Activated T-helper 9 cell treated with anti-CD3 and anti-CD28 coated beads, Interleukin-2, amount 50 U/mL, for 16 hours (primary cell): ENCODE measurements at places on chromosomes 2 and 18.

- no peak for DNase-seq
These were observed 15.5 kb downstream of the HDLBP start for GRCh38 chr2:241300000-241300399.

DNA sequence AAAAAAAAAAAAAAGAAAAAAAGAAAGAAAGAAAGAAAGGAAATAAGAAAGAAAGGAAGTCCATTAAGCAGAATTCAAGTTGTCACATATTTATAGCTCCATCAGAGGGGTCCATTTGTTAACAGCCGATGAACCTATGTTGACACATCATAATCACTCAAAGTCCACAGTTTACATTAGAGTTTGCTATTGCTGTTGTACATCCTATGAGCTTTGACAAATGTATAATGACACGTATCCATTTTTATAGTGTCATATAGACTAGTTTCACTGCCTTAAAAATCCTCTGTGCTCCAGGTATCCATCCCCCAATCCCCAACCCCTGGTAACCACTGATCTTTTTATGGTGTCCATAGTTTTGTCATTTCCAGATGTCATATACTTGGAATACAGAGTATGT is 335.2 kb downstream of the RND3 start:
- no peak for DNase-seq

DNA sequence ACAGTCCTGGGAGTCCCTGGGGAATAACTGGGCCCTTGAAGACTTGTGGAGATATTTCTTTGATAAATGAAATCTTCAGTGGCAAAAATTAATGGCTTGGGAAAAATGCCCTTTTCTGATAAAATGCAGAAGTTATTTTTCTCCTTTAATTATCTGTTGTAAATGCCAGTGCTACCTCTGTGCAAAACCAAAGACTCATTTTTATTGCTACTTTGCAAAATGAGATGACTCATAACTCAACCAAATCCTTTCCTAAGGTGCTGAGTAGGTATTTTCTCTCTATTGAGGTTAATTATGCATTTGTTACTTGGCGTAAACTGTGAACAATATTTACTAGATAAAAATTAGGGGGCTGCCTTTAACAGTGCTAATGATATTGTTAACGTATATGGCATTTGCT is 163.9 kb downstream of the DOK6 start:
- no peak for DNase-seq

DNA sequence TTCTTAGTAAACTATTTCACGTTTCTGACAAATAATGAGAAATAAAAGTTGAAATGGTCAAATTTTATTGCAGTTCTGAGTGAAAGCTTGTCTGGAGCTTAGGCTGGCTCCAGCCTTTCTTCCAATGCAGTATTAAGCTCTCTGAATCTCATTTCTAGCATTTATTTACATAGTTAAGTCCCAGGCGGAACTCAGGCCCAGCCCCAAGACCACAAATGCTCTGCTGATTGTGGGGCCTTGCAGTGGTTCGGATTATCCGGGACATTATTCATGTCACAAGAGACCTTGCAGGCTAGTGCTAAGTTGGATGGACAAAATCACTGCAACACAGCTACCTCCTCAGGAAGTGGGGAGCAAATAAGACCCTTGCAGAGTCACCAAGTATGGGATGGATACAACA is 2009.3 kb upstream of the CELF4 start:
- no peak for DNase-seq

DNA sequence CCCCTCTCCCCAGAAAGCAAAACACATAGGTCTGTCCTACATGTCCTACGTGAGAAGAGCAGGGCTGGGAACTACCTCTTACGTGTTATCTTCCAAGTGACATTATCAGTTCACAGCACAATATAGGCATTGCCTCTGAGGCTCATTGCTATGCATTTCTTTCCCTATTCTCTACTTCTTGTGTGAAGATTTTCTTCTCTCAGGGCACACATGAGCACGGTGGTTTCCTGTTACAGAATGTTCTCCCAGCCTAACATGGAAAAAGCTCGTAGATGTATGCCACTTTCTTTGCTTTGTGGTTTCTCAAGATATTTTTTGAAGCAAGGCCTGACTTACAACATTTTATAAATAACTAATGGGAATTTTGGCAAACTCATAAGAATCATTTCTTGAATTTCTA is 19.4 kb upstream of the DSC3 start:
- DNase-seq, result no peak

DNA sequence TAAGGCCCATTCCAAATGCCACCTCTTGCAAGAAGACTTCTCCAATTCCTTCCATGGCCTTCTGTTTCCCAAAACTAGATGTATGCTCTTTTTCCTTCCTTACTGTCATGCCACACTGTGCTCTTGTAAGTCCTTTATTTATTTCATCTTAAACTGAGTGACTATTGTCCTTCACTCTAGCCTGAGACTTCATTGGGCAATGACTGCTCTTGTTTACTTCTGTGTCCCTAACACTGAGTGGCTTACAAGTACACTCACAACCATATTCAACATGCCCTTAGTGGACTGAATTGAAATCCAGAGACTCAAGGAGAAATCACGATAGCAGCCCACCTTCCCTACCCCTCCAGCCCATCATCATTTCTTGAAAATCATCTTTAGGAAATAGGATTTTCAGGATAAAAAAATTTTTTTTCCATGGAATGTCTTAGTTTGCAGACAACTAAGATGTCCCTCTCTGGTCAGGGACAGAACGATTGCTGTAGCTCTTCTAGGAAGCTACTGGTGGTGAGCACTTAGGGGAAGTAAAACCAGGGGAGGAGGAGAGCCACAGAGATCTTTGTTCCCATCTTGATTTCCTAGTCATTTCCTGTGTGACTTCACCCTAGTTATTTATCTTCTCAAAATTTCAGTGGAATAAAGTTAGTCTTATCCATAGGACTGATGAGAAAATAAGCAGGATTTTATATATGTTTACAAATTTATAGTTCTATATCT is 80.7 kb downstream of the CYRIA start:
- DNase-seq, result no peak

DNA sequence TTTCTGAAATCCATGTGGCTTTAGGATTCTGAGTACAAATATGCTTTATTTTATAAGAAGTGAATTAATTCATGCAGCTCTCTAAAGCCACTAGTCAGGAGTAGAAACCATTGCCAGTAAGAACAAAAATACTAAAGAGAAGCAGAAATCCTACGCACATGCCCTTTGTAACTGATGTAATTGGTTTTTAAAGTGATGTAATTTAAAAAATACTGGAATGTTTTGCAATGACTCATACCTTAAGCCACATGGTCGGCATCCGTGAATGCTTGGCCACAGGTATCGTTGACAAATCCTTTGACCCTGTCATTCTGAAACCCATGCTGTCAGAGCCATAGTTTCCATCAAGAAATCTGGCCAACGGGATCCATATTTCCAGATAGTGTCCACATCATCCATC is 213.3 kb downstream of the ACKR3 start:
- no peak for DNase-seq

DNA sequence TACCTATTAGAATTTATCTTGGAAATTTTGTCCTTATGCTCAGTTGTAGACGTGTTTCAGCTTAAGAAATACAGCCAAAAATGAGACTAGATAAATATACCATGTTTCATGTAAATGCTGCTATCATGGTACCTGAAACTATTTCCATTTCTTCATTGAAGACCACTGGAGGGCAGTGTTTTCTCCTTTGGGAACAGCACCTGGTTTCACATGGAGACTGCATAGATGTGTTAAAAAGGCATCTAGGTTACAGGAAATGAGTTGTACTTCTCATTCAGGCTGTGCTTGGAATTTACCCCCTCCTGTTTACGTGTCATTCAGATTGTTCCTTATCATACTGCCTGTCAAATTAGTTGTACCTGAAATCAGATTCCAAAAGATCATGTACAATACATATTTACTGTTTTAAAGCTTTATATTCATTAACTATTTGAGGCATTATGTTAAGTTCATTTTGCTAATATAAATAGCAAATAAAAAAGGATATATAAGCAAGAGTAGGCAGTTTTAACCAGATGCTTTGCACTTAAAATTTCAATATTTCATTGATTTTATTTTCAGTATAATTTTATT is 57.3 kb upstream of the PSMD14 start:
- no peak for DNase-seq

GRCh38 chr2:3044587-3045317 is 332.9 kb downstream of the EIPR1 start:
- no peak for DNase-seq

DNA sequence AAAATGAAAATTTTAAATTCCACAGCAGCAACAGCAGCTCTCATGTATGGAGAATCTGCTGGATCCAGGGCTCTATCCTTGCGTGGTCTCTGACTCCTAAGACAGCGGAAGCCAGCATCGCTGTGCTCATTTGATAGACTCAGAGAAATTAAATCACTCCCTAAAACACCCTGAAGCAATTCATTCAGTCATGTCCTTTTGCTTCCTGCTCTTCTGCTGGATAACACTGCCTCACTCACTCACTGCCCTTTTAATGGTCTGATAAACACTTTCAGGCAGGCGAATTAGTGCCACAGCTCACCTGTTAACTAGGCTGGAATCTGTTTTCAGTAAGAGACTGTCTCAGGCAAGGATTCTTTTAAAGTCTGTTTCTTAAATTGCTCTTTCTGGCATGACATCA is 10.0 kb downstream of the WIPF1 start:
- DNase-seq, result no peak

DNA sequence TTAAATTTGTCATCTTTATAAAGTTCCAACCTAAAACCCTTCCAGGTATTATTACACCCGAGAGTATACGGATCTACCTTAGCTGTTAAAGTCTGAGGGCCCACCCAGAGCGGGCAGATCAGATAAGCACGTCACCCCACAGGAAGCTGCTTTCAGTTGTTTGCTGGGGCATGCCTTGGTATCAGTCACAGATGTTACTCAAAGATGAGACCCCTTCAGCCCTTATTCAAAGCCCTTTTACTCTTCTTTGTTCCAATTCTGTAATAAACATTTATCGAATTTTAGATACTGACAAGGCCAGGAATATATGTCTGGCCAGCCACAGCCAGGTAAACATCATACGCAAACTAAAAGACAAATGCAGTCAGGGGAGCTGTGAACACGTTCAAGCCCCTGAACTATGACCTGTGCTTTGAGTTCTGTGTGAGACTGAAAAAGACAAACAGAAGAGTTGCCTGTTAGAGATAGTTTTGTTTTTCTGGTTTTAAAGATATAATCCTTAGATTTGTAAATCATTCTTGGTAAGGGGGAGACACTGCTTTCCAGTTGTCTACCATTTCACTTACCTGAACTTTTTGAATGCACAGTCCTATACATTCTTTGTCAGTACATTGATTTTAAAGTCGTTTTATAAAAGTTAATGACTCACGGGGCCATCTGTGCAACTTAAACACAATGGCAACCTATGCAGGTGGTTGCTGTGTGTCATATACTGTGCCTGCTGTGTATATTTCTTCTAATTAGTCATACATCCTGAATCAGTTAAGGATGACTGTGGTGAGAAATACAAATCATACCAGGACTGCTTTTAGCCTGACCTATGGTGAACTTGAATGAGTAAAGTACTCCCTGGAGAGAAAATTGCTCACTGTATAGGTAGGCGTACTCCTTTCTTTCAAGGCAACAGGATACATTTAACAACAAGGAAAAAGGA is 100.5 kb upstream of the ITPRID2 start:
- DNase-seq, result no peak

DNA sequence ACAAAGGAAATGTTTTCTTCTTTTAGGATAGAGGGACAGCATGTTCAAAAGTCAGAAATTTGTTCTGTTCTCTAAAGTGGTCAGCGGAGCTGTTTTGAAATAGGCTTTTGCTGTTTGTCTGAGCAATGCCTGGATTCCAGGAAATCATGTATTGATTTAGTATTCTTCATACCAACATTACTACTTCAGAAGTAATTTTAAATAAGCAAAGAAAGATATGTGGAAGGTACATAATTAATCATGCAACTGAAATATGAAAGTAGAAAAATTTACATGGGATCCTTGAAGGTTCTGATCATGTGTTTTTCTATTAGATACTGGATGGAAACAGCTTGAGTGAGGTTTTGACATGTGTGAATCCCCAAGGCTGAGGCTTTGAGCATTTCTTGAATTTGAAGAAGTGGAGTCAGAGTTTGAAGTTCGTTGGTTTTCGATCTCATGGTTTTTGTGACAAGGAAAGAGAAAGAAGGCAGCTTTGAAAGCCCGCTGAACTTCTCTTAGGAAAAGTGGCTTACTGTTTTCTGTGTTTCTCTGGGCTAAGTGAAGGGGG is 220.0 kb downstream of the LDLRAD4 start:
- DNase-seq, result no peak

DNA sequence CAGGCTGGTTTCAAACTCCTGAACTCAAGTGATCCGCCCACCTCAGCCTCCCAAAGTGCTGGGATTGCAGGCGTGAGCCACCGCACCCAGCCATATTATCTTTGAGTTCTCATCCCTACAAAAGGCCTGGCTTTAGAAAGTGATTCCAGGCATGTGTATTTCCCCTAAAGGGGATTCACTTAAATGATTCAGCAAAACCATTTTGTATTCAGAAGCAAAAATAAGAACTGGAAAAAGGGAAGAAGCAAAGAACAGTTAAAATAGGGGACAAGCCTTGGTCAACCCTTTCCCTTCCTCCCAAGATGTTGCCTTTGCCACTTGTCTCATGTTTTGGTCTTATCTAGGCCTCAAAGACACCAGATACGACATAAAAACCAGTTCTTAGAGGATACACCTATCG is 10.5 kb downstream of the TM4SF20 start:
- DNase-seq, result no peak

- no peak for DNase-seq
These were observed 45.9 kb downstream of the PNO1 start for GRCh38 chr2:68203587-68203986.

DNA sequence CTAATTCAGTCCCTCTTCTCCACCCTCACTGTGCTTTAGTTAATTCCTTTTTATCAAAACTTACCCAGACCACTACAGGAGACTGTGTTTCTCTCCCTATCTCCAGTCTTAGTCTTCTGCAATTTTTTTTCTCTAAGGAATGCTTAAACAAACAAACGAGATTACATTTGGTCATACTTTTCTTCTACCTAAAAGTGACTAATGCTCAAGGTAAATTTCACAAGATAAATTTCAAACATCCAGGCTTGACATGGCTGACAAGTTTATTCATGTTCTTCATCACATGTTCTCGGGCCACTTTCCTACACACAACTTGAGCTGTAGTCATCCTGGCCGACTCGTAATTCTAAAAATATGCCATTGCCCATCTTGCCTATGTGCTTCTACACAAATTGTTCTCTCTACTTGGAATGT is 23.2 kb upstream of the ACSL3 start:
- no peak for DNase-seq

- DNase-seq, result no peak
These were observed 23.5 kb upstream of the TMEM178A start for GRCh38 chr2:39642051-39642718.

GRCh38 chr2:178452334-178452733 is 1.2 kb downstream of the PJVK start:
- no peak for DNase-seq
